Stimulated activated CD4-positive, alpha-beta T cell treated with anti-CD3 and anti-CD28 coated beads, TNF-alpha, amount 100 ng/mL, for 1 hour (primary cell): ENCODE measurements at places on chromosomes 5 and 9.

GRCh38 chr5:76546497-76547102 is 76.6 kb downstream of the F2RL2 start:
- no peak for DNase-seq

DNA sequence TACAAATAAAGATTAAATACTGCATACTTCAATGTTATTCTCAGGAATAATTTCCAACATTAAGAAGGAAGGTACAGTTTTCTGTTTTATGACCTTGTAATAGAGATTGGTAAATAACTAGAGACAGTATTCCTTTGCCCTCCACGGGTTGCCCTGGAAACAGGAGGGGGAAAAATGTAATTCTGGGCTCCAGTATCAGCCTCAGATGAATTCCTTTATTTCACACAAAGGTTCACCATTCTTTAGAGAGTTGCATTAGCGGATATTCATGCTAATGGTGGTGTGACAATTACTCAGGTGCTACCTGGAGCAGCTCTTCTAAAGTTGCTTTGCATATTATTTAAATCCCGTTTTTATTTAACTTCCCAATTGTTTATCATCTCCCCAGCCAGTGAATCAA is 42.6 kb downstream of the CETN3 start:
- no peak for DNase-seq

GRCh38 chr9:8863886-8864544 is 1064.4 kb upstream of the DMAC1 start:
- no peak for DNase-seq

- no peak for DNase-seq
Measured at GRCh38 chr9:16304301-16304700, 566.2 kb downstream of the BNC2 start.

- DNase-seq, result no peak
Measured at GRCh38 chr5:76808141-76808691, 10.6 kb upstream of the F2RL1 start.

DNA sequence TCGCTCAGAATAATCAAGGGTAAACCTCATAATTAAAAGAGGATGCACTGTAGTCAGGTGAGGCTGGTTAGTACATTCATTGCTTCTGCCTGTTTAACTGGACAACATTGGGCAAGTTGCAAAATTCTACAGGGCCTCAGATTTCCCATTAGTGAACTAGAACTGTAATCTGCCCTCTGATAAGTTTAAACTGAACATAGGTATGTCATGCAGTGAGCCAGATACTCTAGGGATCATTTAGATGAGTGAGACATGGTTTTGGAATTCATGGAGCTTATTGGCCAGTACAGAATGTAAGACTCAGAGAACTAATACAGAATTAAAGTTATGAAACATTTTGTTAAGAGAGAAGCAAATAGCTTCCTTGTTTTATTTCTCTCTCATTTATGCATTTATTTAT is 35.9 kb downstream of the RNF44 start:
- no peak for DNase-seq
